NCI-H82 (cell line): ENCODE measurements at places on chromosomes 12 and 14.
A peak's percentile ranks its signal among the peaks of the same experiment; 100 is the strongest.

GRCh38 chr12:538731-539539 is 79.2 kb downstream of the B4GALNT3 start:
- no peak for DNase-seq

- no peak for DNase-seq
Observed at GRCh38 chr12:16612647-16613046, 6.7 kb upstream of the LMO3 start.

DNA sequence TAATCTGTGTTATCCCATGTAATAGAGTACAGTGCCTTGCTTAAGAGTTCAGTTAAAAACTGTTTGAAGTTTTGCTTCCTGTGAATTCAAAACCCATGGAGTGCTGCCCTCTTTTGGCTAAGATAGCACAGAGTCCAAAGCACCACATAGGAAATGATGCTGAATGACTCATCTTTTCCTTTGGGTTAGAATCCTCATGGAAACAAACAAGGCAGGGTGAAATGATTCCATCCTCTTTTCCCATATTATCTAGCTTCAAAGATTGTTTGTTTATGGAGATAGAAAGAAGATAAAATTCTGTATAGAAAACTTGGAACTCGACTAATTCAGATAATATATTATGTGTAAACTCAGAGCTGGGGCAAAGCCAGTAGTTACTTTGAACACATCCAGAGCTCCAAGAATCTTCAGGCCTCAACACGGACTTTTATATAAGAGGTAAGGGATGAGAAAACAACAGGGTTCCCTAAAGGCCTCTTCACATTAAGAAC is 87.4 kb downstream of the OTOGL start:
- peak; percentile 82 for DNase-seq

GRCh38 chr12:122099856-122100255 is 21.3 kb downstream of the MLXIP start:
- DNase-seq, result no peak

- DNase-seq, result peak; percentile 16
Observed at GRCh38 chr14:80930095-80930494, 11.4 kb downstream of the CEP128 start.

- no peak for DNase-seq
Observed at GRCh38 chr12:3187846-3188770, 110.9 kb downstream of the TSPAN9 start.

DNA sequence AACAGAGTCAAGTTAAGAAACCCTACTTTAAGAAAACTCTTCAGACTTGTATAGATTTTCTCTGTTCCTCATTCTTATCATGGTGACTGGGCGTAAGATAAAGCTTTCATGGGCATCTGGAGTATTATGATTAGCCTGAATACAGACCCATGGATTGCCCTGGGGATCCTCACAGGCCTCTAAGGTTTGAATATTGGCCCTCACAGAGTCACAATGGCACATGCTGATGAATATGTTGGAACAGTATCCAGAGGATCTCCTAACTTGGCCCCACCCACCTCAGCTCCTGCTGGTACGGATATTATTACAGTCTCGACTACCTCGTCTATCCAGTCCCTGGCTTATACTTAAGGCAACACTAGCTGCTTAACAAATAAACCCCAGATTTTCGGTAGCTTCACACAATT is 8.1 kb downstream of the OSBPL8 start:
- DNase-seq, result no peak

GRCh38 chr14:95533822-95534221 is 1.0 kb upstream of the GLRX5 start:
- DNase-seq, result no peak

- DNase-seq, result no peak
Observed at GRCh38 chr14:65255029-65255545, 152.8 kb upstream of the MAX start.

- DNase-seq, result peak; percentile 78
Observed at GRCh38 chr12:117494833-117495655, 133.6 kb upstream of the NOS1 start.

GRCh38 chr12:47972895-47973294 is 9.5 kb downstream of the TMEM106C start:
- DNase-seq, result no peak
